ENCODE measurements at places on chromosomes 5 and 9.
A peak's percentile ranks its signal among the peaks of the same experiment; 100 is the strongest.

GRCh38 chr9:127492616-127493015 is 41.3 kb downstream of the LRSAM1 start:
- no peak for DNase-seq

DNA sequence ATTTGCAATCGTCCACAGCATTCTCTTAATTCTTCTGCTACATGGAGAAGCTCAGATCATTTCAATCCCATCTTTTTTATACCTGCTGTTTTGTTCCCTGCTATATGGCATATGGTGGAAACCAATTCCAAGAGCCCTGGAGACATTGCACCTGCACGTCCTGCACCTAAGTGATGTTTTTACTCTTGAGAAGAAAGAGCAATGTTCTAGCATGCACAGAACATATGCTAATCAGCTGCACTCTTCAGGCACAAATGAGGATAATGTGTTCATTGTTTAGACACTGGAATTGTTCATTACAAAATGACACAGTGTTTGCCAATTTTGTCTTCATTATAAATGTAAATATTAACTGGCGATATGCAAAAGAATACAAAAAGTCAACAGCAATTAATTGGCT is 935.8 kb downstream of the TLE4 start:
- no peak for DNase-seq

GRCh38 chr9:115551396-115551795 is 433.4 kb upstream of the TNC start:
- DNase-seq: no peak

DNA sequence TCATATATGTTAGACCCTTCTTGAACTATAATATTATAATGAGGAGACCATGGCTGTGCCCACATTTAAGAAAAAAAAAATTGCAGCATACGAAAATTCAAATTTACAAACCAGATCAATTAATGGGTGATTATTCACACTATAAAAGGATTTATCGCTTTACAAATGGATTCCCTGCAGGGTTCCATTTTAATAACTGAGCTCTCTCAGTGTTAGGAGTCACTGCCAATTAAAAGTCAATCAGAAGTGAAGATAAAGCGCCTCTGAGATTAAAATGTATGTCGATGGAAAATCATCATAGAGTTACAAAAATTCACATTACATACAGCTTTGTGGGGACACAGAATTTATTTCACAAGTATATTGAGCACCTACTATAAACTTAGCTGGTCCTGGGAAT is 66.6 kb upstream of the SMARCA2 start:
- DNase-seq: no peak

DNA sequence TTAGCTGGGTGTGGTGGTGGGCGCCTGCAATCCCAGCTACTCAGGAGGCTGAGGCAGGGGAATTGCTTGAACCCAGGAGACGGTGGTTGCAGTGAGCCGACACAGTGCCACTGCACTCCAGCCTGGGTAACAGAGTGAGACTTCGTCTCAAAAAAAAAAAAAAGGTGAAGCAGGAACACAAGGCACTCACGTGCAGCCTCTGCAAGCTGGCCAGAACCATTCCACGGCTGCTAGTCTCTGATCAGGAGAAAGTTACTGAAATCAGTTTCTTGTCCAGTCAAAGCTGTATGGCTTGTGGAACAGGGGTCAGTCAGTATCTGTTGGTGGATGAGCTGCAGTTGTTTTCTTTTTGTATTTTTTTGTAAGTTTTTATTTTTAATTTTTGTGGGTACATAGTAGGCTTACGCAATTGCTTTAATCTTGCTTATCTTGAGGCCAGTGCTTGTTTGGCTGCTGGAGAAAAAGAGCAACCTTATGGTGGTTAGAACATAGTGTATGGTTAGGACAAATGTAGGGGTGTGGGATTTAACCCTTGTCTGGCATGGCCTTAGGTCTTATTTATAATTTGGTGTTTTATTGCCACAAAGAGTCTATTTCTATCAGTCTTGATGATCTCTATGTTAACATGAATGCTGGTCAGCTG is 32.7 kb upstream of the GTF2H2C start:
- DNase-seq: no peak

DNA sequence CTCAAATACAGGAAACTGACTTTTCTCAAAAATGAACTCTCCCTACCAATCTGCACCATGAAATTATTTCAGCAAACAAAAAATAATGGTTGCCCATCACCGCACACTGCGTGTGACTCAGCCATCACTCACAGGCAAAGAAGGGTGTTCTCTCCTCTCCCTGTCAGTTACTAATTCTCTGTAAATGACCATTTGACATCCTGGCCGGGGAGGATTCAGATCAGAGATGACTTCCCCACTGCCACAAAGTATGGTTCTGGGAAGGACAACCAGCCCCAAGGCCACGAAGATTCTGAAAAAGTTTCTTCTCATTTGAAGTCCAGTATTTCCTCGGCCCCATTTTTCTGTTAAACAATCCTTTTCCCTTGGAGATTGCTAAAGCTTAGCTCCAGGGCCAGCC is 199.4 kb downstream of the AUH start:
- no peak for DNase-seq

GRCh38 chr9:97985058-97985861 is 2.1 kb downstream of the ANP32B start:
- peak; percentile 13 for DNase-seq

Data from DMS79 treated with DMSO at 0.1 percent for 48 hours (cell line).